ENCODE measurements at places on chromosomes 7 and 10.

DNA sequence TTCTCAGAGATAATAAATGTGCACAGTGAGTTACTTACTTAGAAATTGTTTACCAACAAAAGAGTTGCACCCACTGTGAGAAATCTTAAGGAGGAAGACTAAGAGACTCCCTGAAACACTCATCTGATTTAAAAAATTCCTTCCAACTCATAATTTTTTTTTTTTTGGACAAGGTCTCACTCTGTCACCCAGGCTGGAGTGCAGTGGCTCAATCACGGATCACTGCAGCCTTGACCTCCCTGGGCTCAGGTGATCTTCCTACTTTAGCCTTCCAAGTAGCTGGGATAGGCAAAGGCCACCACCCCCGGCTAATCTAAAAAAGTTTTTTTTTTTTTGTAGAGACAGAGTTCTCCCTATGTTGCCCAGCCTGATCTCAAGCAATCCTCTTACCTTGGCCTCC is 36.0 kb downstream of the MALSU1 start:
- DNase-seq, result no peak

DNA sequence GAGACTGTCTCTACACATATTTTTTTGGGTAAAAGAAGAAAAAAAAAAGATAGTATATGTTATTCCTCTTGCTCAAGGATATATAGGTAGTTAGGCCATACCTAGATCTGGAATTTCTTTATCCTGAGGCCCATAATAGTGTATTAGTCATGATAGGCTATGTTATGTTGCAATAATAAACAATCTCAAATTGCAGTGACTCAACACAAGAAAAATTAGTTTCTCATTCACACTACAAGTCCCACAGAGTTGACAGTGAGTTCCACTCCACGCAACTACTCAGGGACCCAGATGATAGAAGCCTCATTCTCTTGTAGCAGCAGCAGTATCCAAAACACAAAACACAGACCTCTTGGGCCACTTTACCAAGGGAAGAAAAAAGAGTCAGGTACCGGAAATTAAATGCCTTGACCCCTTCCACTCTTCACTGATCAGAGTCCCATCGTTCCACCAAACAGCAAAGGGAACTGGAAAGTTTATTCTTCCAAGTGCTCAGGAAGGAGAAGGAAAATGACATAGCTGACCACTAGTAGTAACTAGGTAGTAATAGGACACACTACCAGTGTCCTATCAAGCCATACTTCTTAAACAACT is 7.4 kb upstream of the C10orf67 start:
- DNase-seq, result no peak

- no peak for DNase-seq
Observed at GRCh38 chr10:4048236-4048864, 263.3 kb upstream of the KLF6 start.

- no peak for DNase-seq
Observed at GRCh38 chr7:116621649-116622048, 50.3 kb upstream of the MET start.

DNA sequence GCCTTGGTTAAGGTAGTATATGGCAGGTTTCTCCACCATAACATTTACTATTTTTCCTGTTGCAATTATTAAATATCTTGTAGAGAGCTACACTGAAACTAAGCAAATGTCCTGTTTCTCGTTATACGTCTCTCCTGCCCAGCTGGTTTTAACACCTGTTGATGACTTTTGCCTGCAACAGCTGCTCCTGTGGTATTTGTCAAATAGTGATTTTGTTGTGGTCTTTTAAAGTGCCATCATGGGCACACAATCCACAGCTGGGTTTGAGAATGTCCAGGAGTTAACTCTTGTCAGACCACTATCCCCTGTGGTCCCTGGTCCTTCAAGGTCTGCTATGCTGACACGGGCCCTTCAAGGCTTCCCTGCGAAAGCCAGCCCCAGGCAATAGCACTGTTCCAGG is 24.9 kb upstream of the SEC61G start:
- DNase-seq, result no peak

- DNase-seq, result no peak
Observed at GRCh38 chr7:83520726-83521125, 128.2 kb downstream of the SEMA3E start.

- DNase-seq, result no peak
Observed at GRCh38 chr7:31815796-31816195, 128.8 kb downstream of the PPP1R17 start.

GRCh38 chr7:78747592-78747991 is 705.9 kb downstream of the MAGI2 start:
- no peak for DNase-seq

DNA sequence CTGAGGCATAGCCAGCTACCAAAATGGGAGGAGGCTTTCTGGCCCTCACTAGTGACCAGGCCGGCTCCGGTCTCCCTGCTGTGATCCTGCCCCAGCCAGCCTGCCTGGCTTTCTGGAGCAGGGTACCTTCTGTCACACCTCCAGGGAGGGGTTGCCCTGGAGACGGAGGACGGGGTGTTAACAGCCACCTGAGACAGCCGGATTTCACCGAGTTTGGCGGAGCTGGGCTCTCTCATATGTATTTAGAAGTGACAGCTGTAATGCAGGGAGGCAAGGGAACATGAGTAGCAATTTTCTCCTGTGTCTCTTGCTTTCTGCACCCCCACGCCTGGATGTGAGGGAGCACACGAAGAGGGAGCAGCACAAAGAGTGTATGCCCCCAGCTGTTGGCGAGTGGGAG is 473.3 kb downstream of the PLXNA4 start:
- DNase-seq, result no peak

Data from head of caudate nucleus (tissue), 42 donors.